ENCODE measurements at places on chromosomes 4 and X. TPM values are rescaled to one million over a fixed set of nuclear protein-coding genes. Genes with fewer than 3 reads are reported as not detected.

DNA sequence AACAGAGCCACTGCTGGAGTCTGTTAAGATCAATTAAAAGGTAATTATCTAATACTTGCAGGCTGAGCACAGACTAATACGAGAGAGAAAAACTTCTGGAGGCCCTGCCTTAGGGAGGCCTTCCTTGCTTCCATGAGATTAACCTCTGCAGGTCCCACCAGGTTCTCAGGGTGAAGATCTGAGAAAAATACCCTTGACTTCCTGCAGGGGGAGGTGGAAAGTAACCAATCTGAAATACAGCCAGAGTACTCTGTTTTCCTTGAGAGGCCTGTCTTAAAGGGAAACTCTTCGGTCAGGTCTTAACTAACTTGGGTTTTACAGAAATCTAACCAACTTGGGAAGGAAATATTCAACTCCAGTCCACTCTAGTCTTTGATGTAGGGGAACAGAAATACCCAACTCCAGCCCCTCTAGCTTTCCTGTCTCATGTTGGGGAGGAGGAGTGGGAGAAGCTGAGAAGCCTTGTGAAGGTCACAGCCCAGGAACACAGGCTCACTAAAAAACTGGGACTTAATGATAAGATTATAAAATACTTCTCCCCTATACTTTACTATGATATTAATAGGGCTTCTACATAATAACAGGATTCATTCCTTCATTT lies 77.1 kb downstream of the TBCK start:
- peak; percentile 7 for DNase-seq

DNA sequence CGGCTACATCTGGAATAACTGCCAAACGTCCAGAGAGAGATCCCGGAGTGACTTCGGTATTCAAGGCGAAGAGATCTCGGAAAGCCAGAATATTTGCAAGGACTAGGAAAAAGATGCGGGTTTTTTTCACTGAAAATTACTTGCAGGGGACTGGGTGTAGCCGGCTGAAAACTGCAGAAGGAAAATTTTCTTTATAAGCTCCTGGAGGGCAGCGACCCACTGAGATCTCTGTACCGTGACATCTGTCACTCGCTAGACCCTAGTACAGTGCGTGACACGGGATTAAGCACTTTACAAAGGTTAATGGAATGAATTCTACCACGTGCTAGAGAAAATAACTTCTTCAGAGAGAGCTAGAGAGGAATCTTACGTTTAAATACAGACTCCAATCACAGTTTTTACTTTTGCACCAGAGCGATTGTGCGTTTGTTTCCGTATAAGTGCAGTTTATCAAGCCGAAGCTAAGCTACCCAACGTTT lies 1.1 kb upstream of the LCORL start:
- DNase-seq: no peak

DNA sequence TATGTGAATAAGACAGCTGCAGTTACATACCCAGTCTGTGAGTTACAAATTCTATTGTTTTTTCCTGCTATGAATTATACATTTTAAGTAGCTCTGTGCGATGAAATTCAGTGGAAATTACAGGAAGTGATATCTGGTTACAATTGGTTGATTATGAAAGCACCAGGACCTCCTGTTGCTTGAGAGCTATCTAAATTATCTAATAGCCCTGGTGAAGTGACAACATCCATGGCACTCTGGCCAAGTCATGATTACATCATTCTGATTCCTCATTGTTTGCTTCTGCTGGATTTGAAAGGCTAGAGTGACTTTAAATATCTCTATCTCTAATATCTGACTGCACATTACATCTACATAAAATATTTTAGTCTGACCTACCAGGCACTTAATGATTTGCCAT lies 515.0 kb downstream of the CFAP47 start:
- DNase-seq: no peak

- DNase-seq: no peak
Observed at GRCh38 chr4:42655921-42656678, 805 bp downstream of the ATP8A1 start.

GRCh38 chr4:8440492-8441311 lies at the start of the genes ACOX3 and TRMT44:
TSS of gene ACOX3 (minus strand) at chr4:8440723. CDS start at chr4:8416521, 24,202 bp downstream.
TSS of gene TRMT44 (plus strand) at chr4:8440777. CDS start at chr4:8440823, 46 bp downstream.
- DNase-seq: peak; percentile 100

DNA sequence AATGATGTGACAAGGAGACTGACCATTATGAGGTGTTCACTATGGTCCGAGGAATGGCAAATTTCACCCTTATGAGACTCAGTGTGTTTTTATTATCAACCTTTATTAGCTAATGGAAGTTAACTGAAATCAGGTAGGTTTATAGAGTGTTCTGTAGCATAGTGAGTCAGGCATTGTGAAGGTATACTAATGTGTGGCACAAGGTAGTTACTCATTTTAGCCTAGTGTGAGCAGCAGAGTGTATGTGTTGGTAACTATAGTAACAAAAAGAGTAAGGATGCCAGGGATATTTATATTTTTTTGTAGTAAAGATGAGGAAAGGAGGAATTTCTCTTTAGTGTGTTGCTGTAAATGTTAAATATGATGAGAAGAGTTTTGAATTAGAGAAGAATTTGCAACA lies 12.0 kb downstream of the PDLIM5 start:
- DNase-seq: no peak

DNA sequence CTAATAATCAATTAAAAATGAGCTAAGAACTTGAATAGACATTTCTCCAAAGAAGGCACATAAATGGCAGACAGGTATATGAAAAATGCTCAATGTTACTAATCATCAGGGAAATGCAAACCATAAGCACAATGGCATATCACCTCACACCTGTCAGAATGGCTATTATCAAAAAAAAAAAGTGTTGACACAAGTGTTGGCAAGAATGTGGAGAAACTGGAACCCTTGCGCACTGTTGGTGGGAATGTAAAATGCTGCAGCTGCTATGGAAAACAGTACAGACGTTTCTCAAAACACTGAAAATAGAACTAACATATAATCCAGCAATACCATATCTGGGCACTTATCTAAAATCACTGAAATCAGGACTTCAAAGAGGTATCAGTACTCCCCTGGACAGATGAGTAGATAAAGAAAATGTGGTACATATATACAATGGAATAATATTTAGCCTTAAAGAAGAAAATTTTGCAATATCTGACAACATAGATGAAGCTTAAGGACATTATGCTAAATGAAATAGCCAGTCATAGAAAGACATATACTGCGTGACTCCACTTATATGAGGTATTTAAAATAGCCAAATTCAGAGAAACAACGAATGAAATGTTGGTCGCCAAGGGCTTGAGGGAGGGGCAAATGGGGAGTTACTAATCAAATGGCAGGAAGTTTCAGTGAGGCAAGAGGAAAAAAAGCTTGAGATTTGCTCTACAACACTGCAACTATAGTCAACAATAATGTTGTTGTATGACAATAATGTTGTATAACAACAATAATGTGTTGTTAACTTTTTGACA lies 175.5 kb downstream of the WDFY3 start:
- DNase-seq: no peak

DNA sequence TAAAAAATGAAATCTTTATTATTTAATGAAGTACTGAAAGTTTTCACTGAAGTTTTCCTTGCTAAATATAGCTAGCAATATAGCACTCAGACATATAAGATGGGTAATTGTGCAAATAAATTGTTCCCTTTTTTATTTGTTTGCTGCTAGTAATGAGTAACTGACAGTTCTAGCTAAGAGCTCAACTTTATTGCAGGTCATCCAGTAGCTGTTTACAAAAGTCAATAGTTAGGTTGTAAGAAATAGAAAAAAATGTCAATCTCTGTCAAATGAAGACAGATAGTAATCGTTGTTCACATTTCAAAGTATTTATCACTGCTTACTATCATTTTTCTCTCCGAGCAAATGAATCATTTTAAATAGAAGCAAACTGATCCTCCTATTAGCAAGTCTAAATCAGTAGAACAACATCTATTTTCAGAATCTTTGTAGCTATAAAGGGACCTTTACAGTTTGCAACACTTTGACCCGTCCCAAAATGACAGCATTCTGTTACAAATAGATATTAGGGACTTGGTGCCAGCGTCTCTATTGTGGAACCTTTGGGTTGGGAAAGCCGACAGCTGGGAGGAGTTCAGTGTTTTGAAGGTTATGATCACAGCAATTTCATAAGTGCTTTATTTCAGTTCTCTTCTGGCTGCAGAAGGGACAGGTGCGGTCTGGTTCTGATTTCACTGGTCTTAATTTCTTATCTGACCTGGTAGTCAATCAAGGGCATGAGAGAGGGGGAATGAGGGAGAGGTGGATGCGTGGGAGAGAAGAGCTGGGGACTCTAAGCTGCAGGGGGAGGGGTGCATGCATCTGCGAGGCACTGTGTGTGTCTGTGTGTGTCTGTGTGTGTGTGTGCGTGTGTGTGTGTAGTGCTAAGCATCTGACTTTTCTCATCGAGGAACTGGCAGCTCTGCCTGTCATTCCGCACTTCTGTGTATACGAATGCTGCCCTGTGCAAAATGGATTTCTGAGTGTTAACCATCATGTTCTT lies 227.9 kb upstream of the PITX2 start:
- no peak for DNase-seq

- no peak for DNase-seq
Observed at GRCh38 chrX:9072281-9072680, 38.4 kb upstream of the FAM9B start.

DNA sequence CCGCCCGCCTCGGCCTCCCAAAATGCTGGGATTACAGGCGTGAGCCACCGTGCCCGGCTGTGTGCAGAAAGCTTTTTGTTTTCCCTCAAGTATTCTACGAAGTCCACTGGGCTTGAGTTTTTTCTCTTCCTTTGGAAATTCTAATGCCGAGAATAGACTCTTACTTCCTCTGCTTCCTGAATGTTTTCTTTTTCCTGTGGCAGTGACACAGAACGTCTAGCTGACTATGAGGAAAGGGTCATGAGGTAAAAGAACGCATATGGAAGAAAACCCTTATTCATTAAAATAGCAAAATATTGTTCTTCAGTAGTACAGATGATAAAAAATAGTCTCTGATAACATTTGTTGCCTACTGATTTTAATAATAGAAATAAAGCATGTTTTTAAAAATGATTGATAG lies 4.9 kb upstream of the SLC25A4 start:
- no peak for DNase-seq

GRCh38 chr4:41145571-41146078 lies 68.7 kb downstream of the APBB2 start:
- DNase-seq: no peak

DNA sequence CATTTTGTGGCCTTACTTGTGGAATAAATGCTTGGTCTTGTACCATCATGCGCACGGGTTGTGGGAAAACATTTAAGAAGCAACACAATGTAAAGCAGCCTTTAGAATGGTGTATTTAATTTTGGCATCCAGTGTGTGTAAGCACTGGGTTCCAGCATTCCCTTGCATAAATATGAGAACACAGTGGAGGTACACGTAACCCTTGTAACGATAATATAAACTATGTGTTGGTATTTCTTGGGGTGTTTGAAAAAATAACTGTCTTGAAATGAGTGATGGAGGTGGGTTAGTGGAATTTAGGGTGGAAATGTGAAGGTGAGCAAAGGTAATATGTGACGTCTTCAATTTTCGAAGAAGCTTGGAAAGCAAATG lies 2.1 kb downstream of the DCUN1D4 start:
- no peak for DNase-seq

GRCh38 chr4:13705521-13706041 lies 78.1 kb upstream of the BOD1L1 start:
- no peak for DNase-seq

- no peak for DNase-seq
Observed at GRCh38 chr4:60611762-60612496, 588.2 kb upstream of the ADGRL3 start.

- peak; percentile 28 for DNase-seq
Observed at GRCh38 chr4:128868758-128869157, 59.3 kb downstream of the JADE1 start.

DNA sequence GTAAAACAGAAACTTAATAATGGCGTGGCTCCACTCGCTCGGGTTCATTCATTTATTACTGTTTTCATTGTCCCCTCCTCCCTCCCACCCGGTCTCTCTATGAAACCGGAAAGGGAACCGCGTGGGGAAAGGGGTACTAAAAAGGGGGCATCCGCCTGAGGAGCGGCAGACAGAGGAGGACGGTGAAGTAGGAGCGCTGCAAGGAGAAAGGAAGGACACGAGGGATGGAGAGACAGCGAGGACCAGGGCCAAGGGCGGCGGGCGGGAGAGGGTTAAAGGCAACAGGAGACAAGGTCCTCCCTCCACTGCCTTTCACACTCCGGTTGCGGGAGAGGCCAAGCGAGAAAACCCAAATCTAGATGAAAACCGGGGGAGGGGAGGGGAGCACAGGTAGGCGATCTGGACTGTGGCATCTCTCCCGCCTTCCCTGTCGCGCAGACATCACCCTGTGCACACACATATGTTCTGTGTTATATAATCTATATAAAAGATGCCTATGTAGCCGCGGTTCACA lies 829 bp downstream of the ELOVL6 start:
- DNase-seq: no peak

GRCh38 chr4:72641611-72642010 lies 72.6 kb upstream of the ADAMTS3 start:
- DNase-seq: no peak

GRCh38 chrX:21972721-21973120 lies 32.2 kb downstream of the SMS start:
- no peak for DNase-seq

DNA sequence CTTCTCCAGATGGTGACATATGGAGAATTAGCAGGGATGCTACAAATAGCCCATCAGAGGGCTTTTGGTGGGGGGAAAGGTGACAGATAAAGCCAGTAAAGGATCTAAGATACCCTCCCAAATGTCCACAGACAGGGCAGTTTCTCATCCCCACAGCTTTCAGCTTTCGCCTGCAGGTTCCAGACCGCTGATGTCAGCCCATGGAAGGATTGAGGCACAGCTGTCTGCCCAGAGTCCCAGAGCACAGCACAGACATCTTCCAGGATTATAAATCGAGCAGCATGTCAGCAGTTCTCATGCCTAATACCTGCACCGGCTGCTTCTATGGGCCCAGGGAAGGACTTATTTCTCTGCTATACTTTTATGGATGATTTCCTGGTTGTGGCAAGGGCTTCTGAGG lies 96.7 kb upstream of the MXRA5 start:
- DNase-seq: no peak

- no peak for DNase-seq
Observed at GRCh38 chr4:38820329-38821061, 15.9 kb upstream of the TLR1 start.

- no peak for DNase-seq
Observed at GRCh38 chrX:6644411-6644810, 109.5 kb upstream of the VCX3A start.

- no peak for DNase-seq
Observed at GRCh38 chr4:123673971-123674370, 277.4 kb downstream of the SPRY1 start.

GRCh38 chrX:129781134-129781672 lies 1.5 kb downstream of the SASH3 start:
- no peak for DNase-seq

- DNase-seq: peak; percentile 26
Observed at GRCh38 chr4:9845791-9846493, 64.5 kb downstream of the DRD5 start.

Gene UGT2B7
- not detected for total RNA-seq

Gene CT55
- not detected for total RNA-seq

Gene ZNF827
- total RNA-seq: 25.3 TPM

Gene ATP2B3
- total RNA-seq: 0.19 TPM

Gene PALLD
- total RNA-seq: 26.7 TPM

Gene TMEM35A
- 5.5 TPM for total RNA-seq

Gene TDO2
- total RNA-seq: not detected

Gene PRSS12
- total RNA-seq: 7.1 TPM

Gene CCDC158
- total RNA-seq: not detected

Gene HHIP
- total RNA-seq: 0.84 TPM

Gene NDST4
- not detected for total RNA-seq

Gene PAK3
- 7.2 TPM for total RNA-seq

Gene LIN54
- 11.1 TPM for total RNA-seq
